CD4-positive, alpha-beta T cell (primary cell): ENCODE measurements at places on chromosomes 3 and 15.

- no peaks in the 10 kb centered on the region for H3K4me1 ChIP-seq
- peaks cover 6% of the 10 kb centered on the region for H3K27me3 ChIP-seq
- no peak overlapping the region for H3K4me3 ChIP-seq
- no peak overlapping the region for H3K27ac ChIP-seq
- DNase-seq: no peak
Measured at GRCh38 chr15:98503970-98504369, 144.4 kb upstream of the IGF1R start.

GRCh38 chr3:158713094-158713499 is 19.2 kb downstream of the RARRES1 start:
- H3K27me3 ChIP-seq: no peaks in the 10 kb centered on the region
- H3K4me1 ChIP-seq: no peaks in the 10 kb centered on the region
- no peak overlapping the region for H3K4me3 ChIP-seq
- no peak for DNase-seq

GRCh38 chr3:134371542-134372324 is 2.5 kb downstream of the AMOTL2 start:
- H3K36me3 ChIP-seq: no peaks in the 10 kb centered on the region
- DNase-seq: no peak
- peaks cover 29% of the 10 kb centered on the region for H3K27me3 ChIP-seq

GRCh38 chr15:65054333-65055200 is 9.4 kb downstream of the SLC51B start:
- H3K4me3 ChIP-seq: no peak overlapping the region
